ENCODE measurements at places on chromosomes 2 and 18.

- no peak for DNase-seq
These were observed 105.1 kb downstream of the NDUFA10 start for GRCh38 chr2:239919774-239920692.

DNA sequence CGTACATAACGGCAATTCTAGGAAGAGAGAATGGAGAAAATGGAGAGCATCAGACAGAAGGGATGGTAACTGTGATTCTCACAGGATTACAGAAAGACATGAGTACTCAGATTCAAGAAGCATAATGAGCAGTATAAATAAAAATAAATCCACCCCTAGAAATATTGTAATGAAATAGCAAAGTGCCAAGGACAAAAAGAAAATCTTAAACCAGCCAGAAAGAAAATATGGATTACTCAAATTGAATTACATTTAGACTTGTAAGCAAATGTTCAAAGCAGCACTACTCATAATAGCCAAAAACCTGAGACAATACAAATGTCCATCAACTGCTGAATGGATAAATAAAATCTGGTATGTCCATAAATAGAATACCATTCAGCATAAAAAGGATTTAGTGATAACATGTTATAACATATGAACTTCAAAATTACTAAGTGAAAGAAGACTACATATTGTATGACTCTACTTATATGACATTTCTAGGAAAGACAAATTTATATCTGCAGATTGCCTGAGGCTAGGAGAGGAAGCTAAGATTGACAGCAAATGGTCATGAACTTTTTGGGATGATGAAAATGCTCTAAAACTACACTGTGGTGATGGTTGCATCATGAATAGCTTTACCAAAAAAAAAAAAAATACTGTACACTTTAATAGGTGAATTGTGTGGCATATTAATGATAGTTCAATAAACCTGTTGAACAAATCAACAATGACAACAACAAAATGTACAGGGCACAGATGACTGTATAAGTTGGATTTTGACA lies 63.4 kb upstream of the SPTBN1 start:
- no peak for DNase-seq

DNA sequence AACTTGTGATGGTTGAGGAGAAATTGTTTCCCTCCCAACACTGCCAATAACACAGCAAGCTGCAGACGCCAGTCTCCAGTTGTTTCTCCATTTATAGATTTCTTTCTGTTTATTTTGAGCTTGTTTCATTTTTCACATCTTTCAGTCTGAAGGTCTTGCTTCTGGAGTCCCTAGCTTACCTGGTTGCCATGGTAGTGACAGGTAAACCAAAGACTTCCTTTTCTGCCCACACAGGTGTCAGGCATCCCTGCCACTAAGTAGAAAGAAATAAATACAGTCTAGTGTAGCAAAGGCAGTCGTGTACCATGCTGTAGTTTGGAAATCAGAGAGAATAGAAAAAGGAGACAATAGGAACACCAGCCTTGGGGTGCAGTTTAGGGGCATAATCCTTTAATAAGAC lies 82.8 kb downstream of the MARCHF4 start:
- no peak for DNase-seq

DNA sequence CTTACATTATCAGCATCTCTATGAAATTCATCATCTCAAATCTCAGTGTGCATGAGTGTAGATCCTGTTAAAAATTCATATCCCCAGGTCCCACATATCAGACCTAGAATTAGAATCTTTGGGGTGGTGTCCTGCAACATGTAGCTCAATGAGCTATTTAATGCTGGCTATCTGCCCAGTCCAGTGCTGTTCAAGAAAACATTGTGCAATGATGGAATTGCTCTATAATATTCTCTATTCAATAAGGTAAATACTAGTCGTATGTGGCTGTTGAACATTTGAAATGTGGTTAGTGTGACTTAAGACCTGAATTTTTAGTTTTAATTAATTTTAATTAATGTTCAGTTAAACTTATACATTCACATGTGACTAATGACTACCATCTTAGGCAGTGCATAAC lies 127.4 kb downstream of the NOL4 start:
- DNase-seq, result no peak

DNA sequence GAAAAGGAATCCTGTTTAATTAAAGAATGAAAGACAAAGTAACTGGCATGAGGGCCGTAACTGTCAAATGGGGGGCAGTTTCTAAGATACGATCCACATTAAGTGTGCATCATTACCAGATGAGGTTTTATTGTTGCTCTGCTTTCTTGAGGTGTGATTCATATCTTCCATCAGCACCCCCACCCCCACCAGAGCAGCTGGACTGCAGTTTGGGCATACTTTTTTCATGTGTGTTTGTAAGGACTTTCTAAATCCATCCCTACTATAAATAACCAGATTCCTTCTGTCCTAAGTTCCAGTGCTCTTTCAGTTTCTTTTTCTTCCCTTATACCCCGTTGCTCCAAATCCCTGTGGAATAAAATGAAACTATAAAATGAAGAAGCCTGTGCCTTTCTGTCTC lies 142.1 kb downstream of the CDCA7 start:
- DNase-seq, result no peak

- no peak for DNase-seq
These were observed 849 bp downstream of the AQP4 start for GRCh38 chr18:26864658-26865057.

- DNase-seq, result no peak
These were observed 17.1 kb downstream of the ZFP36L2 start for GRCh38 chr2:43209204-43209717.

GRCh38 chr2:63768051-63768450 lies 73.6 kb upstream of the UGP2 start:
- no peak for DNase-seq

GRCh38 chr2:80019571-80020460 lies 284.7 kb downstream of the LRRTM1 start:
- no peak for DNase-seq

- DNase-seq, result peak; percentile 16
These were observed 23.9 kb downstream of the PECR start for GRCh38 chr2:216057688-216058193.

GRCh38 chr2:69985688-69986087 lies 24.3 kb upstream of the ASPRV1 start:
- DNase-seq, result no peak

DNA sequence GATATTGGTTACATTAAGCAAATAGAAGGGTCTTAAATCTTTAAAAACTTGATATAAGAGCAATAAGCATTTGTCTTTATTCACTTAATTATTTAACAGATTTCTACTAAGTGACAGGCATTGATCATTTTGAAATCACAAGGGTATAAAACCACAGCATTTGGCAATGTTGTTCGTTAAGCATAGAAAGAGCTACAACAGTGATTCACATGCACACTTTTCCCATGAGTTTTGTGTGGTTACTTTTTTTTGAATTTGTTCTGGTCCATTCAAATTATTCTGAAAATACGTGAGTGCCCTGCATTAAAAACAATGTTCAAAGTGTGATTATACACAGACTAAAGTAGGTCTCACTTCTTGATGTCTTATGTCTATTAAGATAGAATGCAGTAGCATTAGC lies 52.2 kb downstream of the LYPD6B start:
- DNase-seq, result no peak

GRCh38 chr2:73938718-73939352 lies 12.2 kb downstream of the DGUOK start:
- DNase-seq, result no peak

DNA sequence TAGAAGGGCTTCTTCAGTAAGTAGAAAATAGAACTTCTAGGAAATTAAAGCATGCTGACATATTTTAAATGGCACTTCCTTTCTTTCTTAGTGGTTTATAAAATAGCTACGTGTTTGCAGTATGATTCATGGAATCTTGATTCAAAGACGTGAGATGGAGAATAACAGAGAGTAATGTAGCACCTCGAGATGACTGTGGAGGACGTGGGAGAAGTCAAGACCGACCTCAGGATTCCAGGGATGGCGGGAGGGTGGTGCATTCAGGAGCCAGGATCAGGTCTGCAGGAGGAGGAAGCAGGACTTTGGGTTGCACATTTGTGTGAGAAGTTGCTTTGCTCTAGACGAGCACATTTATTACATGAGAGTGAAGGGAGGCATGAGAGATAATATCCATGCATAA lies 56.0 kb downstream of the DCDC2C start:
- no peak for DNase-seq

DNA sequence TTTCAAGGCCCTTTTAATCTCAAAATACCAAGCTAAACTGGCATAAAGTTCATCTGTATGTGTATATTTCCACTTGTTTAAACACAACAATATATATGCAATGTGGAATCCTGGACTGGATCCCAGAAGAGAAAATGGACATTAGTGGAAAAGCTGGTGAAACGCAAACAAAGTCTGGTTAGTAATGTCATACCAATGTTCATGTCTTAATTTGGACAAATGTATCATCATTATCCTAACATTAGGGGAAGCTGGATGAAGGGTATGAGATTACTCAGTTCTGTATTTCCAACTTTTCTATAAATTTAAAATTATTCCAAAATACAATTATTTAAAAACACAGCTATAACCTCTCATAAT lies 3.8 kb downstream of the SP3 start:
- DNase-seq, result no peak

DNA sequence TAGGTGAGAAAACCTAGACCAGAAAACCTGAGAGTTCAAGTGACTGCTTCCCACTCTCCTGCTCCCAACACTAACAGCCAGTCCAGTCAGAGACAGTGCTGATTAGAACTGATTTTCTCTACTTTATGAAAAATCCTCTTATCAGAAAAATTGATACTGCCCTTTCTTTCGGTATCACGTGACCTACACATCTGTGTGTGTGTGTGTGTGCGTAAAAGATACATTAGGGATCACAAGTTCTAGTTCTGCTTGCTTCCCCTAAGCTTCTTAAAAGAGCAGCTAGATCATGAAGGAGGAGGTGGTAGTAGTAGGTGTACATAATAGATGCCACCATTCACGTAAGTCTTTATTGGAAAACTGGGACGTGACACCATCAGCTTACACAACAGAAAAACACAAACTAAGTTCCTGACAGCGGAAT lies 1.5 kb downstream of the ARL5A start:
- no peak for DNase-seq

DNA sequence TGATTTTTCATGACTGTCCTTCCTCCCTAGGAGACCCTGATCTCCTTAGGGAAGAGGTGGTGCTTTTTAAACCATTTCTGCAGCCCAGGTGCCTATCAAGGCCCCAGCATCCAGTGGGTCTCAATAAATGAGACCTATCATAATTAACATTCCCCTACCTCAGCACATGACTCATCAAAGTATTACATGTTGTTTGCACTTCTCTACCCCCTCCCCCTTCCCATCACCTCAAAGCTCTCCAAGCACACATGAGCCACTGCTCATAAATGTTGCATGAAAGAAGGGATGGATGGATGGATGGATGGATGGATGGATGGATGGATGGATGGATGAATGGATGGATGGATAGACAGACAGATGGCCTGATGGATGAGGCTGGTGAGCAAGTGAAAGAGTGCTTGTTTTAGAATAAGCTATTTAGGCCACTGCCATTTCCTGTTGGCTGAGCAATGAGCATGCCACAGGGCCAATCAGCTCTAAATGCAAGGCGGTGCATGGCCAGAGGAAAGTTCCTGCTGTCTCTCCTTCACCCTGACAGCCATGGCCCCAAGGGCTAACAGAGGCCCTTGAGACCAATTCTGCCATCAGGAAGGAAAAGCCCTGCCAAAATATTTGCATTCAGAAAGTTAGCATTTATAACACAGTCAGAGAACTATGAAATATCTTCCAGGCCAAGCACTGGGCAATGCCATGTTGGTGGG lies 20.9 kb upstream of the STEAP3 start:
- DNase-seq, result no peak

DNA sequence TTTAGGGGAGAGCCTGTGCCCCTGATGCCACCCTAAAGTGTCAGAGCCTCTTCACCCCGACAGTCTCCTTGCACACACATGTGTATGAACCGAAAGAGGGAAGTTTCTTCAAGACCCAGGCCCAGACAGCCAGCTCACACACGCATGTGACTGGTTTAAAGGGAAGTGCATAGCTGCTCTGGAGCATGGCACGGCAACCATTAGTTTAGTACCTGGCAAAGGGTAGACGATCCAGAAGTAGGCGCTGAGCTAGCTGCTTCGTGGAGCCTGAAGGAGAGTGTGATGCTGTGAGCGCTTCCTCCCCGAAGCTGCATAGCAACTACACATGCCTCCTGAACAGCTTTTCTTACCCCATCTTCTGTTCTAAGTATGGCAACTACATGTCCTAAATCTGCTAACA lies 91.7 kb downstream of the ZCCHC2 start:
- no peak for DNase-seq

- DNase-seq, result no peak
These were observed 64.4 kb downstream of the INPP5D start for GRCh38 chr2:233124421-233125080.

DNA sequence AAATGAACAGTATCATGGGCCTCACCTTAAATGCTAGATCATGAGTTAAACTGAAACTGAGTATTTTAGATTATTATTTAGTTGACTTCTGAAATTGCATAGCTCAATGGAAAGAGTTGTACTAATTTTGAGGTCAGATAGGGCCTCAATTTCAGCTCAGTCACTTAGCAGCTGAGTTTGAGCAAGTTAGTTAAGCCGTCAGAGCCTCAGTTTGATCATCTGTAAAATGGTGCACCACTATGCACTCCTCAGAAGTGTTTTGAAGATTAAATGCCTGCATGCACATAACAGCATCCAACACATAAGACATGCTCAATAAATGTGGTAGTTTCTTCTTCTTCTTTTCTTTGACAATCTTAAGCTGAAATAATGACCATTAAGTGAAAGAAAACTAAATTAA lies 38.2 kb upstream of the ASNSD1 start:
- DNase-seq, result no peak

- peak; percentile 46 for DNase-seq
These were observed 39.2 kb downstream of the EPAS1 start for GRCh38 chr2:46336283-46336959.

DNA sequence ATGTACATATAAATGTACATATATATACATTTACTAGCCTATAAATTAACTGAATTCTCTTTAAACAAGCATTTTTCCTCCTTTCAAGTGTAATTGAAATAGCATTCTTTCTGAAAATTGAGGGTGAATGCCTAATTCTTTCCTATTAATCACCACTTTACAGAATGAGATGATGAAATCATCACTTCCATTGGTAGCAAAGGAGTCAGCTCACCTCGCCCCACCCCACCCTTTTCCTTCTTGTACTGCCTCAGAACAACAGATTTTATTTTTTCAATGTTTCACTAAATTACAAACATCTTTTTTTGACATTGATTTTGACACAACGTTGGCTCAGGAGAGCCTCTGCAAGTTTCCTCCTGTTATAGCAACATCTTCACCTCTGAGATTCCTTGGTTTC lies 181.9 kb upstream of the CDH7 start:
- DNase-seq, result no peak

- no peak for DNase-seq
These were observed 27.4 kb upstream of the EIF2AK3 start for GRCh38 chr2:88654714-88655113.

- no peak for DNase-seq
These were observed 79.5 kb downstream of the EVA1A start for GRCh38 chr2:75480971-75481836.

GRCh38 chr18:55387139-55387984 lies 200.6 kb downstream of the TCF4 start:
- no peak for DNase-seq

DNA sequence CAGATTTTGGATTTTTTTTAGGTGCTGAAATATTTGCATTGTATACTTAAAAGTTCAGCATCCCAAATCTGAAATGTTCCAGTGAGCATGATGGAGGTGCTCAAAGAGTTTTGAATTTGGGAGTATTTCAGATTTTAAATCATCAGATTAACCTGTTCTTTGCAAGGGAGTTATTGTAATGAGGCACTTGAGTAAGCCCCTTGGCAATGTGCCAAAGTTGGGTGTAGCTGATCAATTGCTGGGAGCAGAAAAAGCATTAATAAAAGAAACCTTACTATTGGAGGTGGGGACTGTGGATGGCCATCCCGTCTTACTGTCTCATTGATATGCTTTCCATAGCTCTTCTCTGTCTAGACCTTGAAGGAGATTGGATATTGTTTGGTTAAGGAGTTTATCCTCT lies 28.3 kb downstream of the MALT1 start:
- peak; percentile 9 for DNase-seq
